Activated CD4-positive, alpha-beta memory T cell treated with anti-CD3 and anti-CD28 coated beads, Interleukin-2, amount 10 ng/mL, durations not matched to agents 7 days and 5 days (primary cell): ENCODE measurements at places on chromosomes 6 and 20.
A peak's percentile ranks its signal among the peaks of the same experiment; 100 is the strongest.

DNA sequence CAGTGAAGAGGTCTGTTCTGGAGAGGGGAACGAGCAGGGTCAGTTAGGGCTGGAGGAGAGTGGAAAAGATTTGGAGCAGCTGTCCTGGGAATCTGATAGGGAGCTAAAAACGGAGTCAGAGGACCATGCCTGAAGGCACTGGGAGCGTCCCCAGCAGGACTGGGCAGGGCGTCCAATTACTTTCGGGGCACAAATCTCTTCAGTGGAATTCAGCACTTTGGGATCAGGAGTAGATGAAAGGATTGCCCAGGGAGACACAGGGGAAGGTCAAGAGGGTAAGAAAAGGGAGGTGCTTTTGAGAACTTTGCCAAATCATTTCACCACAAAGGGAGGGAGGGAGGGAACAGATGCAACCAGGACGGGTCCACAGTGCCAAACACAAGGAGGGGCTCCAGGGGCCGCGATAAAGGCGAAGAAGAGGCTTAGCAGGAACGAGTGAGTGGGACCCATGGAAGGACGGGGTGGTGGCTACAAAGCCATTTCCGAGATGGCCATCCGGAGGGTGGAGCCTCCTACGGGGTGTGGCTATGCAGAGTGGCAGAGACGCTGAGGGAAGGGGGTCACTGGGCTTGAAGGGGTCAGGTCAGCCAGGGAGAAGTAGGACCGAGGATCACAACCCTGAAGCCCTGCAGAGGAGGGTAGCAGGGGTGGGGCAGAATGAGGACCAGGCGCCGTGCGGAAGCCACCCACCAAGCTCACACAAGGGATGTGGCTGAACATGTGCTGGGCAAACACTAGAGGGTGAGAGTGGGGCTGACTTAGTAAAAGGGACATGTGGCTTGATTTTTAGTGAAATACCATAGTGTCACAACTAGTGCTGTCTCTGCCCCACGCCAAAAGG lies 180.0 kb upstream of the RREB1 start:
- no peak for DNase-seq

GRCh38 chr20:48721324-48722001 lies 106.3 kb downstream of the PREX1 start:
- no peak for DNase-seq

DNA sequence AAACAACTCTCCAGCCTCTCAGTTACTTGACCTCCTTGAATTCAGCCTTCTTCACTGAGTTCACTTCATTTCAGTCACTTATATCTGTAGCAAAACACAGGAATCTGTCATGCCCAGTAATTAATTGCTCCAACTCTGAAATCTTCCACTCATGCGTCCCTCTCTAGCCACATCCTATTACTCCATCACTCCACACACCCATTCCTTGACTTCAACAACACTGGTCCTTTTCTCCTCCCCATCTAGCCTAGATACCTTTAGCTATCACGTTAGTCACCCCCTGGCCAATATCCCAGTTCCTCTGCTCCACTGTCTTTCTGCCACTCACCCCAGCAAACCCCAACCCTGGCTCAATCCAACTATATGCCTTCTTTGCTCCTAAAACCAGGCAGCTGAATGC lies 7.7 kb downstream of the ZHX3 start:
- DNase-seq = no peak

- DNase-seq = no peak
Observed at GRCh38 chr6:90183587-90184333, 112.9 kb downstream of the BACH2 start.

DNA sequence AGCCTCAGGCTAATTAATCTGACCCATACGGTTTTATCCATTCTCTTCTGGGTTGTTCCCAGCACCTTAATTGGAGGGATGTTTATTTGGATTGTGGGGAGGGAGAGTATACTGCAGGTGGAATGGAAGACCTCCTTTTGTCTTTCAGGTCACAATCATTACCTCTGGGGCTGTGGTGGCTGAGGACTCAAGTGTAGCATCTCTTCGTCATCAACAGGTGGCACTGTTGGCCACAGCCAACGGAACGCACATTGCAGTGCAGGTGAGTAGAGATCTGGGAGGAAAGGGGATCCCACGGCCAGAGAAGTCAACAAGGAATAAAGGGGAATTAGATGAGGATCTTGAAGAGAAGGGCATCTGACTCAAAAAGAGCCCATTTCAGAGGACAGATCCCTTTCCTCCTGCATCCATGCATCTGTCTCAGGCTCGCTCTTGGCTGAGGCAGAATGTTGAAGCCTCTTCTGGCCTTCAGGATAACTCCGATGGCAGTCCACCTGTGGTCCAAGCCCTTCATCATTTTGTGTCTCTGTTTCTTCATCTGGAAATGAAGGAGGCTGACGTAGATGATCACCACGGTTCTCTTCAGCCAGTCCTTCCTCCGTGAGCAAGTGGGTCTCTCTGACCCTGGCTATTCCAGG lies 3.2 kb upstream of the DEF6 start:
- peak; percentile 60 for DNase-seq
